ENCODE measurements at places on chromosomes 2 and 18.

- no peak for DNase-seq
Observed at GRCh38 chr2:86464652-86465051, 23.5 kb downstream of the KDM3A start.

GRCh38 chr2:233414777-233415570 is 60.7 kb downstream of the DGKD start:
- DNase-seq: no peak

- DNase-seq: no peak
Observed at GRCh38 chr2:165594935-165595255, 125.4 kb downstream of the CSRNP3 start.

GRCh38 chr2:113169586-113169985 is 4.2 kb upstream of the PSD4 start:
- DNase-seq: no peak

- DNase-seq: peak; percentile 16
Observed at GRCh38 chr2:221571551-221572218, 419 bp downstream of the EPHA4 start.

GRCh38 chr2:239201531-239201876 is 199.3 kb downstream of the HDAC4 start:
- DNase-seq: no peak

DNA sequence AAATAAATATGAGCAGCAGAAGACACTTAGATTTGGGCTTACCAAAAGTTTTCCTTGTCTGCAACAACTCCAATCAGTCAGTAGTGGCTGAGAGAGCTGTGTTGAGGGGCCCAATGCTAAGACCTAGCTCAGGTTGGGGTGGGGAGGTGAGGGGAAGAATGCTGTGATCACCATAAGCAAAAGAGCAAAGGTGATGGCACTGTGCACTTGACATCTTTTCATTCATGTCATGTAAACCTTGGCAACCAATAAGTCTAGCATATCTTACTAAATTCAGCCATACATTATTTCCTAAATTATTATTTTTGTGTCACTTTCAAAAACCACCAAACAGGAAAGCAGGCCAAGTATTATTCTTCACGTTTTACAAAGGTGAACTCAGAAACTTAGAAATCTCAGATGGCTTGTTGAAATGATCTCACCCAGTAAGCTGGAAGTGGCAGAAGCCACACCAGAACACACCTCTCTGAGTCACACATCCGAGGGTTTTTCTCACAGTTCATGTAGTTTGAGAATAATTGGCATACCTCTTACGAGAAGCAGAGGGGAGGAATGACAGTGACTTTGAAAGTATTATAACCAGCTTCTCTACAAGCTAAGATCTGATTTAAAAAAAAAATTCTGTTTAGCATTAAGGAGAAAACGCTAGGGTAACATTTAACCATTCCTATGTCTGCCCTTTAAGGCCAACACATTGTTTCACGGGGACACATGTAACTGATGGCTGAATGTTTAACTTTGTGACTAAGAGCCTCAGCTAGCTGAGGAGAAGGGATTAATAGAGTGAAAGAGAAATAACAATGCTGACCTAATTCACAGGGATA is 43.3 kb upstream of the SETBP1 start:
- no peak for DNase-seq

GRCh38 chr18:79458131-79458838 is 62.6 kb downstream of the NFATC1 start:
- no peak for DNase-seq

DNA sequence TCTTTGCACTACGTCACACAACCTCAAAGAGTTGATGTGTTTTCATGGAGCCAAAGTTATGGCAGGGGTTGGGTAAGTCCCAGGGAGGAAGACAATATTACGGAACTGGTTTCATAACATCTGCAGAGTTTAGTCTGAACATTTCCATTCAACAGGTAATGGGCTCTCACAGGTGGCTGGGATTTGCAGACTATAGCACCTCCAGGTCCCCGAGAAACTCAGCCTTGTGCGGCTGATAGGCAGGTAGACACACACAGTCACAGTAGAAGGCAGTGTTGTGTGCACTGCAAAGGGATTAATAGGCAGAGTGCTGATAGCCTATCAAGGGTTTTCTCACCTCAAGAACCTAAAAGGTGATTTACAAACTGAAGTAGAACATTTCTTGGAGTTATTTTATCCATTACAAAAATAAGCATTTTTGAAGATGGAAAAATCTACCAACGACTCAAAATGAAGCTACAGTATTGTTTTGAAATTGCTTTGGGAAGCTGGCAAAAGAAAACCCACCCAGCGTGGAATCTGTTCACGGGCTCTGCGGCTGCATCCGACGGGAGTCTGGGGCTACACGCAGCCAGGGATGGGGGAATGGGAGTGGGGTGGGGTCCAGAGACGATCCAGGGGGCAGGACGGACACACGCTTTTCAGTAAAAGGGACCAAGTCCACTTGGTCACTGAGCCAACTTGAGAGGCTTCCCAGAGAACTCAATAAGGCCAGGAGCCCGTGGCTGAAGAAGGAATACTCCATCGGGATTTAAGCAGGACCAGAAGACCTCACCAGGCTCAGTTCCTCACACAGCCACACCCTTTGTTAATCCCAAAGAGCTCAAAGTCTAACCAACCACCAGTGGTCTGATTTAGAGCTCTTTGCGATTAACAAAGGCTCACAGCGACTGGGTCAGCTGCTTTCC is 82.9 kb downstream of the CHRNA1 start:
- DNase-seq: peak; percentile 48

- DNase-seq: no peak
Observed at GRCh38 chr18:2706903-2707302, 51.4 kb downstream of the SMCHD1 start.

DNA sequence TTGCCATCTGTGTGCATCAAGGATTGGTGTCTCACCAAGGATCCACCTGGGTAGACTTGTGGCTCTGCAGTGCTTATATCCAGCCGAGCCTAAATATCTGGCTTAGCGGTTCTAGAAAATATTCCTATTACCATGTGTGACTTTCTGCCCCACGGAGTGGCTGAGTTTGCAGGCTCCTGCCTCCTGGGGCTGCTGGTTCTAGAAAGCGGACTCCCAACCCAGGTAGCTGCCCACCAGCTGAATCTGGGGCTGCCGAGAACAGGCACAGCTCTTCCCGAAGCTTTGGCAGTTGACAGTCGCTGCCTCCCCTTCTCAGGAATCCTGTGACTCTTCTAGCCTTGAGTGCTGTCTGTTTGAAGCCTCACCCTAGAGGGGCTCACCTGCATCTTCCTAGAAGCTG is 104.6 kb downstream of the TPGS2 start:
- no peak for DNase-seq

- DNase-seq: no peak
Observed at GRCh38 chr2:106531676-106532214, 44.6 kb downstream of the CD8B2 start.

DNA sequence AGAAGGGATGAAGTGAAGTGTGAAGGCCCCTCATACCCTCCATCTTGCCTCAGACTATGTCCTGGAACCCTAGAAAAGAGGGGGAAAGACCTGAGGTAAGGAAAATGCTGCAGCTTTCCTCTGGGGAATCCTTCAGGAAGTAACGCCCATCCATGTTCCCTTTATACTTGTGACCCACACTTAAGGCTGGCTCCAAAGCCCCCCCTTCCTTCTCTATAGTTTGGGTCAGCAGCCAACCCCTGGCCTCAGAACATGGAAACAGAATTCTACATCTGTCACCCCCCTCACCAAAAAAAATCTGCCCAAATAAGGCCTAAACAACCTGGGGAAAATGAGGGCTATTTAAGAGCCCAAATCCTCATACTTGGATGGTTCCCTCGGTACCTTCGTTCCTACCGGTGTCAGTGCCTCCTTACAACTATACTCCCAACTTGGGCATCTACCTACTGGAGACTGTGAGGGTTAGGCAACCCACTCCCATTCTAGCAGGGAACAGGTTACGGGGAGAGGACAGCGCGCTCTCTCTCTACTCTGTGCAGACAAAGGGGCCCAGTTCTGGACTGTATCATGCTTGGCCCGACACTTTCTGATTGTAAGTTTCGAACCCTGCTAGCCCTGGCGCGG is 689 bp downstream of the OST4 start:
- no peak for DNase-seq

GRCh38 chr2:227862227-227862740 is 9.1 kb upstream of the DAW1 start:
- peak; percentile 32 for DNase-seq

DNA sequence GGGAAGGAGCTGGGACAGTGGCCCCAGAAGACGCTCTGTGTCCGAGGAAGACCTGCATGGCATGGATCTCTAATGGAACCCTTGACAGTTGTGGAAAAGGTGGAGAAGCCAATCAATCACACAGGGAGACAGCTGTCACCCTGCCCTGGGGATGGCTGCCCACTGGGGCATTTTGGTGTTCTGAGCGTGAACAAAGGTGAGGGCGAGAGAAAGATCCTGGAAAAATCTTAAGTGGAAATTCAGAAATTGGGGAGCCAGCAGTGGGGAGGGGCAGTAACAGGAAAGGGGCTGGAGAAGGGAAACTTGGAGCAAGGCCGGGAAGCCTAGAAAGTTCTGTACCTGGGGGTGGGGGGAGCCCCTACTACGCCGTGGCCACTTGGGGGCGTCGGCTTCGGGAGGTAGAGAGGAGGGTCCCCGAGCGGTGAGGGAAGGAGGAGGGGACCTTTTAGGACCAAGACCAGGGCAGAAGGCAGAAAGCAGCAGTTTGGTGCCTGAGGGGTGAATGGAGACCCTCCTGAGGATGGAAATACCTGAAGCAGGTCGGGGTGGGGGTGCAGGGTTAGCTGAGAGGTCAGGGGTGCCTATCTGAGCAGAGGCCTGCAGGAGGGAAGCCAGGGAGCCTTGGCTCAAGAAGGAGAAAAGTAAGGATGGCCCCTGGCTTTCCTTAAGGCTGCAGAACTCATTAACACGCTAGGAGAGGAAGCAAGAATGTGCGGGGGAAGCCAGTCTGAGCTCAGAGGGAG is 30.0 kb downstream of the NGEF start:
- DNase-seq: no peak

DNA sequence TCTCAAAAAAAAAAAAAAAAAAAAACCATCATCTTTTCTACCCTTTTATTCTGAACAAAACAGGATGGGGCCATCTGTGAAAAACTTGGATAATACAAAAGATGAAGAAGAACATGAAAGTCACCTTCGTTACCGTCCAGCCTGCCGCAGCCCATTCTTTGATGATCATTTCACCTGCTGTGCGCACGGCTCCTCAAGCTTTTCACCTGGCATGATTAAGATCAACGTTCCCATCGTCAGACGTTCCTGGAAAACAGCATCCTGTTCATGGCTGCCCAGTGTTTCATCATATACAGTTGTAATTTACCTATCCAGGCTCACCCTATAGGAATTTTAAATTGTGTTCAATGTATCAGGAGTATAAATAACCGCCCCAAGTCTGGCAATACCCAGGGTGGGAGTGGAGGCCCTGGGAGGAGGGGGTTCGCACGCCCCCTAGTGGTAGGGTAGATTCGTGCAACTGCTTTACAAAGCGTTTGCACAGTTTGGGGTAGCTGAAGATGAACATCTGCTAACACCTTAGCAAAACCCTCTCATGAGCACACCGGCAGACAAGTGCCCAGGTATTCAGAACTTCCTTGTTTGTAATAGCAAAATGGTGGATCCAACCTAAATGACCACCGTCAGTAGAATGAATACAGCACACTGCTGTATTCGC is 49.0 kb upstream of the GLI2 start:
- DNase-seq: no peak

DNA sequence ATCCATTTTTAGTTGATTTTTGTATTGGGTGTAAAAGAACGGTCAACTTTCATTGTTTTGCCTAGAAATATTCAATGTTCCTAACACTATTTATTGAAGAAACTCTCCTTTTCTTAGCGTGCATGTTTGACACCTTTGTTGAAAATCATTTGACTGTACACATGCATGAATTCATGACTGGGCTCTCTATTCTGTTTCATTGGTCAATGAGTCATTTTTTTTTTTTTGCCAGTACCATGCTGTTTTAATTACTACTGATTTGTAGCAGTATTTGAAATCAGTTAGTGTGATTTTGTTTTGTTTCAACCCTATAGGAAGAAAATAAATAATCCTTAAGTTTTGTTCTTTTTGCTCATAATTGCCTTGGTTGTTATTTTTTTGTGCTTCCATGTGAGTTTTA is 828.7 kb downstream of the SUCLG1 start:
- no peak for DNase-seq

DNA sequence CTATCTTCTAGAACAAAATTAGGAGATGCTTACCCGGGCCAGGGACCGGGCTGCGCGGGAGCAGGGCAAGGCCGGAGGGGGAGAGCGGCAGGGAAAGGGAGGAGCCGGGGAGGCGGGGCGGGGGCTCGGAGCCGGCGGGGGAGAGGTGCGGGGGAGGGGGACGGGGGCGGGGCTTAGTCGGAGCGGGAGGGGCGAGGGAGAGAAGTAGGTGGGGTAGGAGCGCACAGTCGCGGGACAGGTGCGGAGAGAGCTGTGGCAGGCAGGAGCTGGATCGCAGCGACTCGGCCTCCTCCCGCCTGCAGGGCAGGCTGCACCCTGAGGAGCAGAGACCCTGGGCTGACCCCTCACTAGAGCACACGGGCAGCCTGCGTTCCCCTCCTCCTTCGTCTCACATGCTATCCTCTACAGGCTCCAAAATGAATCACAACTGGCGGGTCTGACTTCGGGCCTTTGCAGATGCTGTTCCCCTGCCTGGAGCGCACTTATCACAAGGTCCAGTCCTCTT is 290.3 kb downstream of the CELF4 start:
- DNase-seq: no peak

DNA sequence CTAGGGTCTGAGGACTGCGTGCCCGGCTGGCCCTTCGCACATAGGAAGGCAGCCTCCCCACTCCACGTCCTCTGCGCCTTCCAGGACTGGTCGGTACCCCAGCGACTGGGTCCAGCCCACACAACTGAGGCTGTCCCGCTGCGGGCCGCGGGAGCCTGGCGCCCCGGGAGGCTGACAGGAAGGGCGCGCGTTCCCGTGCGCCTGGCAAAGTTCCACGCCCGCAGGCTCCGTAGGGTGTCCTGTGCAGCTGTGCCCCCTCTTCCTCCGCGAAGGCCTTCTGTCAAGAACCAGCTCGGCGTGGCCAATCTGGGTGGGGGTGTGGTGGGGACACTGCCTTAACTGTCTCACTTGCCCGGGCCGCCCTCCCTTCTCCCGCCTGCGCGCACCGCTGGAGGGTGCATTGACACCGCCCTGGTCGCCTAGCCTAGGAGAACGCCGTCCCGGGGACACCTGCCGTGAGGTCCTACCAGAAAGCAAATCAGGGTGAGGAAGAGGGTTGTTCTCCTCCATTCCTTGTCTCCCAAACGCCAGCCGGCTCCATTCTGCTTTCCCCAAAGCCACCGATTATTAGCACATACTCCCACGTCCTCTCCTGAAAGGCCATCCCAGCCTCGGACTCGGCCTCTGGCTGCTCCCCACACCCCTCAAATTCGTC is 618 bp upstream of the LYPD1 start:
- DNase-seq: no peak

- peak; percentile 45 for DNase-seq
Observed at GRCh38 chr2:62112179-62112578, 83.7 kb upstream of the B3GNT2 start.

DNA sequence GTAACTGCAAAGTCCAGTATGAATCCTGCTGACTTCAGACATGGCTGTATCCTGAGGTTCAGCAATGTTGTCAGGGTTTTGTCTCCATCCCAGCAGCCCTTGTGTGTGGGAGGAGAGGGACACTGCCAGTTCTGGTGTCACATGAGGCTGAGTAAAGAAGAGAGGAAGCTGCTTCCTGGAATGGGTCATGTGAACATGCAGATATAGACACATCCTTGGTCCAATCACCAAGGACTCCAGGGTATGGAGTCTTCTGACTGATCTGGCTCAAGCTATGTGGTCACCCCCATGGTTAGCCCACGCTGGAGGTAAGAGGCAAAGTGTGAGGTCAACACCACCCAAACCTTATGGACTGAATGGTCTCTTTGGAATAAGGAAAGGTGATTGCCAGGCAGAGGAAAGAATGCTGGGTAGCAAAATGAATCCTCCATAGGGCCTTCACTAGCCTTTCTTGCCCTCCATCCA is 134.4 kb upstream of the SLC1A4 start:
- no peak for DNase-seq

GRCh38 chr2:99975386-99975785 is 167.0 kb downstream of the AFF3 start:
- DNase-seq: no peak

Measured in HAP-1 (cell line).